ENCODE measurements at places on chromosomes 12 and 14.

- DNase-seq = no peak
These were observed 346 bp downstream of the SLC7A8 start for GRCh38 chr14:23183158-23183470.

DNA sequence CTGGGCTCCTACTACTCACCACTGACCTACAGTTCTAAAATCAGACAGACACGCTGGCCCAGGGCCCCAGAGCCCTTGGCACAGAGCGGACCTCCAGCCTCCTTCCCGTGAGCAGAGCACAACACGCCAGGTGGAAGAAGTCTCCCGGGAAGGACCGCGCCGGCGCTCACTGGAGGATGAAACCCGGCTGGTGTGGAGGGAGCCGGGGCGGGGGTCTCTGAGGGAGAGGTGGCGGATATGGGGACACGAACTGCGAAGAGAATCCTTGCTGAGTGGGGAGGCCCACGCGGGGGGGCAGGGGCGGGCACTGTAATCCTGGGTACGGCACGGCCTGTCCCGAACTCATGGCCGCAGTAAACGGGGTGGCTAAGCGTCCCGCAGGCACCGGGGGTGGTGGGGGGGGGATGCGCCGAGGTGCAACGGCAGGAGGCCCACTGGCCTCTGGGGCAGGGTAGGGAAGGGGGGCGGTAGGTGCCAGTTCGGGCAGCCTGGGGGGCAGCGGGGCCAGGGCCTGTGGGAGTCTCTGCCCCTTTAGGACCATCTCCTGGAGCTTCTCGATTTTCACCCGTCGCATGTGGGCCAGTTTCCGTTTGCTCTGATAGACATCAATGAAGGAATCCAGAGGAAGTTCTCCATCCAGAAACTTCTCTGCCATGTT is 28.8 kb downstream of the VPS37B start:
- no peak for DNase-seq

DNA sequence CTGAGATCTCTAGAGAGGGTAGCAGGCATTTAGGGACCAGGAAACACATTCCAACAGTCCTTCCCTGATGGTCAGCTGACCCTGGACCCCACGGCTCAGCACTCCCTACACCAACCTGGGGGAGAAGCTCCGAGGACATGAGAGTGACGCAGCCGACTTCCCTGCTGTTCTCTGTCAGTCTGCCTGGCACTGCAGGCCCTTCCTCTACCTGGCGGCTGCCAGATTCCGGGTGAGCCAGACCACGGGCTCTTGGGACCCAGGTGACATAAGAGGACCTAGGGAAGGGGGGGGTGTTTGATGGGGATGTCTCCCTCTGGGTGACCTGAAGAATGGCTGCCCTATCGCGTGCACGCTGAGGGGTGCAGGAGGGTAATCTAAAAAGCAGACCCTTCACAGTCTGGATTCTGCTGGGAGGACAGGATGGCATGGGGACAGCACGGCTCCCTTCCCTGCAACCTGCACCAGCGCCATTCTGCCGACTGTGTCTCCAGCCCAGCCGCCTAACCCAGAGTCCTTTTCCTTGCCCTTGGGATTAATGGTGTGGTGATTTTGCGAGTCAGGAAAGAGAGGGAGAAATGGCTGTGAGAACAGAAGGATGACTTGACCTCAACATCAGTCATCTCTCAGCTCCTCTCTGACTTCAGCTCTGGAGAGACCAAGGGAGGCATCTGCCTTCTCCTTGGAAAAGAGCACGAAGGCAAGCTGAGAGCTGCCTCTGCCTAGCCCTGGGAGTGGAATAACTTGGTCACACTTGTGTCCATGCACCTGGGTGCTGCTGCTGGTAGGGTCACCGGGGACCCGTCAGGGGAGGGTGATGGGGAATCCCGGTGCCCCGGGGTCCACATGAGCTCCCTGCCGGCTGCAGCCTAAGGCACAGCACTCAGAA is 158.5 kb downstream of the CALM1 start:
- no peak for DNase-seq

GRCh38 chr12:29792853-29793252 is 9.1 kb upstream of the TMTC1 start:
- DNase-seq = no peak

GRCh38 chr12:132023658-132024057 is 73.9 kb downstream of the EP400 start:
- DNase-seq = no peak

Data from NCI-H1417 (cell line).